ENCODE measurements at places on chromosomes 2 and 18.

DNA sequence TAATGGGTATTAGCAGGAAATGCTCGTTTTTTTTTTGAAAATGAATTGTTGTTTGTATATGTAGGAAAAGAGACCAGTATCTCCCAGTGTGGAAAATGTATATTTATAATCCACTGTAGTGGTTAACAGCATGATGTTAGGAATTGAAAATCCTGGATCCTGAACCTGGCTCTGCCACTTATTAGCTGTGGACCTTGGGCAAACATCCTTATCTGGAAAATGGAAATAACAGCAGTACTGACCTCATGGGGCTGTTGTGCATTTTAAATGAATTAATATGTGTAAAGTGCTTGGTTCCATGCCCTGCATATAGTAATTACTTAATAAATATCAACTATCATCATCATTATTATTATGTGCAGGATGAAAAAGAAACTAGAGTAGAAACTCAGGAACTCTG, 251.3 kb downstream of the CDCA7 start:
- no peak for DNase-seq

GRCh38 chr2:230583581-230583980, 129.1 kb upstream of the CAB39 start:
- DNase-seq: peak; percentile 61

- no peak for DNase-seq
Observed at GRCh38 chr2:197453914-197454398, 604 bp downstream of the COQ10B start.

DNA sequence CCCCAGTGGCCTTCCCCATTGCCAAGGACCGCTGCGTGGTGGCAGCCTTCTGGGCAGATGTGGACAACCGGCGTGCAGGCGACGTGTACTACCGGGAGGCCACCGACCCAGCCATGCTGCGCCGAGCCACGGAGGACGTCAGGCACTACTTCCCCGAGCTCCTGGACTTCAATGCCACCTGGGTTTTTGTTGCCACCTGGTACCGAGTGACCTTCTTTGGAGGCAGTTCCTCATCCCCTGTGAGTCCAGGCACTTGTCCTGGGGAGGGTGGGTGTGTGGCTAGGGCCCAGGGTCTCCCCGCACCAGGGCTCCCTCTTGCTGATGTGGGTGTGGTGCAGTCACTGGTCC, 31.9 kb downstream of the SNED1 start:
- DNase-seq: no peak

- DNase-seq: no peak
Observed at GRCh38 chr2:99845296-99845695, 297.1 kb downstream of the AFF3 start.

DNA sequence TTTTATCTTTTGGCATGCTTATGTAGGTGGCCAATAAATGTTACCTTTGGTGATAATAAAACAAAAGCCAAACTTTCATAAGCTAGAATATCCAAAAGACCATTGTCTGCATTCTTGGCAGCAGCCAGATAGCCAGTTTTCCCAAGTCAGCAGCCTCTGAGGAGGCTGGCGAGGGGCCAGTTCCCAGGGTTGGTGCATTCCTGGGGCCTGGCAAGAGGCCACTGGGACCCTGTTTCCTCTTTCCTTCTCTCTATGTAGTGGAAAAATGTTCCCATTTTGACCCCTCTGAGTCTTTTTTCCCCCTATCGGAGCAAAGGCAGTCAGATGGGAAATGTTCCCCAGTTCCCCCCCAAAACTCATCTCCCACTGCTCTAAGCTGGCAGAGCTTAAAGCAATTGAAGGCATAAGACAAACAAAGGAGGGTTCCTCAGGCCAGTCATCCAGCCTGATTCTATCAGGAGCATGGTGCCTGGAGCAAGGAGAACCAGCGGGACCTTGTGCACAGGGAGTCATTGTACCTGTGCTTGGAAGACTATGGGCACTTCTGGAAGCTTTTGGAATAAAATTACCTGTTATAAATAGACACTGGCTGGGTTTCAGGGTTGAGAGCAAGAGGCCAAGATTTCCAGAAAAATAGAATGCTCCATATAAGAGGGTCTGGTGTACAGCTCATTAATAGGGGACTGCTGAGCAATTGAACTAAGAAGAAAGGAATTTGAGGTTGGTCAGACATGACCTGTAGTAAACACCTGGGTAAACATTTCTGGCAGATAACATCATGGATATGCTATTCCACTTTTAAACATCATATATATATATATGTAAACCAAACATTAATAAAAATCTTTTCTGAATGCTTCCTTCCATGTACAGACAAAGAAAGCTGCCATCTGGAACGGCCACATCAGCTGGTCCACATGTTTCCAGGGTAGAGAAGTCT, 63.4 kb downstream of the NCKAP5 start:
- no peak for DNase-seq

GRCh38 chr2:58893656-58894351, 652.7 kb upstream of the FANCL start:
- DNase-seq: no peak

- no peak for DNase-seq
Observed at GRCh38 chr2:22215517-22215916, 1091.7 kb downstream of the TDRD15 start.
